8988T (cell line): ENCODE measurements at places on chromosomes 5 and 9.

GRCh38 chr5:73103870-73104299 lies 16.5 kb upstream of the TMEM171 start:
- DNase-seq = no peak

DNA sequence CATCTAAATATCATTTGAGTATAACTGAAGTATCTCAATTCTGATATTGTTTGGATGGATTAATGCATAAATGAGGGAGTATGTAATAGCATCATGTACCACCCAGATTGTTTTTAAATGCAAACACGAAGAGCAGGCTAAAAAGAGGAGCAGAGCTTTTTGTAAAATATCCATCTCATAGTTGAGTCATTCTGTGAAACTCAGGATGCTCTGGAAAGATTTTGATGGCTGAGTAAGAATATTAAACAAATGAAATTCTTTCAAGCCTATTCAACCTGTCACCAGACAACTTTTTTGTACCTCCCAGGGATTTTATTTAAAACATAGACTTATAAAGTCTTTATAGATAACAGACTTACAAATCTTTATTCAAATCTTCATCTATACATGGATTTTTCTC lies 625.9 kb downstream of the TLE4 start:
- no peak for DNase-seq

- no peak for DNase-seq
These were observed 83.1 kb downstream of the COL27A1 start for GRCh38 chr9:114238472-114238871.

- DNase-seq = no peak
These were observed 145.3 kb upstream of the RASEF start for GRCh38 chr9:83208065-83208850.

DNA sequence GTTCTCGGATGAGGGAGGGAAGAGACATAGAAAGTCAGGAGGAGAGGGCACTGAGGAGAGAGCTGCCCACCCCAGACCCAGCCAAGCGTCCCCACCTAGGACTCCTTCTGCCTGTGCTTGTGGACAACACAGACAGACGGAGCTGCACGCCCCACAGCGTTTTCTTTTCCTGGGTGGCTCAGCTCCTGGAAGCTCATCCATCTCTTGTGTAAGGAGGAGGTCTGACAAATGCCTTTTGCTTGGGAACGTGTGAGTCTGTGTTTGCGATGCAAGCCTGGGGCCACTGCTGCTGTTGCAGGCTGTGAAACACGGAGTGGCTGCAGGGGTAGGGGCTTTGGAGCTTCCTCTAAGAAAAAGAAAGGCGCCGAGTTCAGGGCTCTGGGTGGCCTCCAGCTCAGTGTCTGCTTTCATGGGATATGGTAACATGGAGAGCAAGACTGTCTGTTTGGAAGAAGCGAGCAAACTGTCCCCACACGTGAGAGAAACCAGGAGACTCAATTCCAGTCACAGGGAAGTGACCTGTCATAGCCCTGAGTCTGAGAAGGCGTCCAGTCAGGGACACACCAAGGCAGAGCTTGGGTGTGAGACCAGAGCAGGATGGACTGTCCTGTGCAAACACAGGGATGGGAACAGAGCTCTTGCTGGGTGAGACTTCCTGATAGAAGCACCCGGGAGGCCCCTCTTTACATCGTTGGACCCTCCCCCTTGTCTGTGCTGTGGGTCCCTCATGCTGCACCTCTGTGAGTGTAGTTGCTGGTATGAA lies 42.7 kb downstream of the GADD45G start:
- no peak for DNase-seq

DNA sequence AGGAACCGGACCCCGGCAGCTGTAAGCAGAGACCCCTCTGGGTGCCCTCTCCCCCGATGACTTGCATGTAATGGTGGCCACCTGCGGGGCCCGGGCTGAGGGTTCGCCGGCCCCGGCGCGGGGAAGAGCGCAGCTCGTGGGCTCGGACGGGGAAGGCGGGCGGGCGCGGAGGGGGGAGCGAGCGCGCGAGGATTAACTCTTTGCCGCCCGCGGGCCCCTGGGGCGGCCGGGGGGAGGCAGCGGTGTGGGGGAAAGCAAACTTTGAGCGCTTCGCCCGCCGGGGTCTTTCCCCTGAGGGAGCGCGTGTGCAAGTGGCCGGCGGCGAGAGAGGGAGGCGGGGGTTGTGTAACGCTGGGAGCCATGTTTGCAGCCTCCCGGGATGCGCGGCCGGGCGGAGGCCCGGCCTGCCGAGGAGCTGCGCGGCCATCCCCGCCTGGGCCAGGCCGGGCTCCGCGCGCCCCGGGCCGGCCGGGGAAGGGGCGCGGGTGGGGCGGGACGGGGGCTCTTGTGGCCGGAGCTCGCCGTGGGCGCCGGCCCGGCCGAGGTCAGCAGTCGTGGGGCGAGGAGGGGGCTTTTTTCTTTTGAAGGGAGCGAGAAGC lies 547 bp downstream of the ANP32B start:
- DNase-seq = peak; percentile 44

- DNase-seq = peak; percentile 80
These were observed 526 bp downstream of the CLIC3 start for GRCh38 chr9:136995772-136996311.

DNA sequence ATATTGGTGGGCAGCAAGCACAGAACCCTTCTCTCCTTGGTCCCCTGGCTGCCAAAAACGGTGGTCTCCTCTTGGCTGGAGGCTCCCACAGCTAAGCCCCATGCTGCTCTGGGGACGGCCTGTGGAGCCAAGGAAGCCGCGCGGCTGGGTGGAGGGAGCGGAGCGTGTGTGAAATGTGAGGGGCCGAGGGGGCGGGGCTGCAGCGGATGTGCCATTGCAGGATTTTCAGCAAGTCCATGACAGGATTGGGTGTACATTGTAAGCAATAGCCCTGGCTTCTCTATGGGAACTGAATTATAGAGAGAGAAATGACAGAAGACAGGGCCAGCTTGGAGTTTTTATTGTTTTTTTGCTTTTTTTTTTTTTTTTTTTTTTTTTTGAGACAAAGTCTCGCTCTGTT lies 336.5 kb downstream of the DIRAS2 start:
- DNase-seq = no peak

- DNase-seq = no peak
These were observed 64.0 kb downstream of the DOCK8 start for GRCh38 chr9:278651-279050.

DNA sequence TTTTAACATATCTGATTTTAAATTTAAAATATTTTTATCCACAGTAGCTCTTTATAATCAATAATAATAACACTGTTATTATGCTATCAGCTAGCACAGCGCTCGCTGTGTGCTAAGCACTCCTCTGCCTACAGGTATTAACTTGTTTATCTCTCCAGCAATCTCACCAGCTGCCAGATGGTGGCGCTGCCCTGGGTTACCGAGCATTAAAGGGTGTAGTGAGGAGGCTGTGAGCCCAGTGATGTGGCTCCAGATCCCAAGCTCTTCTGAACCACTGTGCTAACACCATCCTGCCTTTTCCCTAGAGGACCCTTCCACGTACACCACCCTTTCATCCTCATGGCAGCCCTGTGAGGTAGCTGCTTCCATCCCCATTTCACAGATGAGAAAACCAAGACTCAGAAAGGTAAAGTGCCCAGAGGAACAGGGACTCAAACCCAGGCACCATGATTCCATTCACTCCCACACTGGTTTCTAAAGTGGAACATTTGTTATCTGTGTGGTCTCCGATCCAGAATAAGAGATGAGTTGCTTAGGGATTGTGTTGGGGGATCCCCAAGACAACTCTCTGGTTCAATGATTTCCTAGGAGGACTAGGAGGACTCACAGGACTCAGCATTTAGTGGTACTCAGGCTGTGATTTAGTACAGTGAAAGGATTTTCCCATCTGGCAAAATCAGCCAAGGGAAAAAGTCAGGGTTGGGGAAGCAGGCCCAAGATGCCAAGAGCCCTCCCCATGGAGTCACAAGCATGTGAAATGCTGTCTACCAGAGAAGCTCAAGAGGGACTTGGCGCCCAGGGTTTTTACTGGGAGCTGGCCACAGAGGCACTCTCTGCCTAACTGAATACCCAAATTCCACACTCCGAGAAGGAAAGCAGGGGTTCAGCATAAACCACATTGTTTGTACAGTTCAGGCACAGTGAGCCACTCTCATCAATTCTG lies 7.0 kb downstream of the IGFBPL1 start:
- DNase-seq = no peak

DNA sequence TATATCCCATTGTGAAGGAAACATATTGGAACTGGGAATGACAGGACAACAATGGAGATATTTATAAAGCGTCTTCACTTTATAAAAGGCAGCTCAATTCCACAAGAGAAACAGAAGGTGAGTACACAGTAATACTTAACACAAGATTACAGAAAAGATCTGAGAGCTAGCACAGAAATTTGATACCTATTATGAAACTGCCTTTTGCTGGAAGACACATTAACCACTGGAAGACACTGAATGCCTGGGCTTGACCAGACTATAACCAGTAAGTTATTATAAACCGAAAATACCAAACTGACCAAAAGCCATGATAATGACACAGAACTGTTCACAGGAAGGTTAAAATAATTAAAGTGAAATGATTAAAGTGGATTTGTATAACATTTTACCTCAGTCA lies 195.4 kb downstream of the NR2F1-AS1 start:
- no peak for DNase-seq

DNA sequence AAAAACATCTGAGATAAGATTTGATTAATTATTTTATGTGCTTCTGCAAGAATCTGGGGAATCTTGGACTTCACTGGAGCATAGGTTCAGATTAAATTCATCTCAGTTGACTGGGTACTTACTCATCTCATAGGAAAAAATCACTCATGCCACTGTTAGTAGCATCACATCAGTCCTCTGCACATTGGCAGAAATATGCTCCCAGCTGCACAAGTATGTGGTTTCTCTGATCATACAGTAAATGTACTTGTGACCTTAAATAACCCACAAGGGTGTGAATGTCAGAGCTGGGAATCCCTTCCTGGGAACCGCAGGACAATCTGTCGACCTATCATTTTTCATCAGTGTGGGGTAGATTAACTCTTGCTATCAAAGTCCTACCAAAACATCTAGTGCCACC lies 203.7 kb upstream of the SLC24A2 start:
- DNase-seq = no peak

- no peak for DNase-seq
These were observed 20.3 kb downstream of the C9orf153 start for GRCh38 chr9:86238861-86239770.

DNA sequence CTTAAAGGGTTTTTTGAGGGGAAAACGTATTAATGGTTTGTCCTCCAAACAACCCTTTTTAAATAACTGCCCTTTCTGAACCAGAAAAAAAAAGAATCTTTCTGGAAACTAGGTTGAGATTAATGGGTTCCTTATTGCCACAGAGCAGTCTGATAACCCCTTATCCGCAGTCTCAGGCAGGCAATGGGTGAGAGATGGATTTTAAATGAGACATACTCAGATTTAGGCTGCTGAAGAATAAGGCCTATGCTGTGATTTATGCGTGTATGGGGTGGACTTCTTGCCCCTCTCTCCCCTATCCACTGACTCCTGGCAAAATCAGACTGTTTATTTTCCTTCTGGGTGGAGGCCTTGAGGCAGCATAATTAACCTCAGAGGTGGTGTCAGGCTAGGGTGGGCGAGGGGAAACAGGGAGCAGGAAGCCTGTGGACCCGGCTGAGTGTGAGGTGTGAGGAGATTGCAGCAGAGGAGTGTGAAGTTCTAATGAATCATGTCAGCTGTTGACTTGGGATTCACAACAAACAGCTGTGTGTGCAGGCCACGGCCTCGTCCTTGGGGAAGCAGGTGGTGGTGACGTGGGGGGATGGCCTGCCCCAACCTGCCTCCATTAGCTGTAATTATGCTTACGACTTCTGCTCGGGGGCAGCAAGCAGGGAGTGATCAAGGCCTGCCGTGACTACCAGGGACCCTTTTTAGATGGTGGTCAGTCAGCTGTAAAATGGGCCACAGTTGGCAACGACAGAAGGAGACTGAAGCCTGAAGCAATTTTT lies 196.4 kb downstream of the SEMA6A start:
- no peak for DNase-seq

DNA sequence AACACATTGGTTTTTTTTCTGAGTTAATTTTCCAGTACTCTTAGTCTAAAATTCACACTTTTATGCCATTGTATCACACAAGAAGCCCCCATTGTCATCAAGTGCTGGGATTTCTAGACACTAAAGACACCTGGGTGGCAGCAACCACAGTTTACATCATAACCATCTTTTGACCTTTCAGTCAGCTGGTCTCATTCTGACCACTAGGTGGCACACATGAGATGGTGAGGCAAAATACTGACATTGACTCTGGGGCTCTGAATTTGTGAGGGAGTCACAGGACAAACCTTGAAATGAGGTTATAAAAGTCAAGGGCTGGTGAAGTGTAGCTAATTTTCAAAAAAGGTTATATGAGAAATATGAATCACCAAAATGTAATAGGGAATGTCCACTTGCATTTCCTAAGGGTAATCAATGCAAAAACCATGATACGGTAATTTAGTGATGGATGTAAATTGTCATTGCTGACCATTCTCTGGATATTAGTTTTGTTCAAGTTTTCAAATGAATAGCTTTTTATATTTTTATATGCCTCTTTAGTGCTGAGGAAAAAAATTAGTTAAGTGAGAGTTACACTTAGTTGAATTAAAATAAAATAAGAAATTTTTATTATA lies 229.4 kb downstream of the DMAC1 start:
- DNase-seq = no peak

- DNase-seq = no peak
These were observed 5.6 kb upstream of the HNRNPAB start for GRCh38 chr5:178198706-178199105.
